ENCODE measurements at places on chromosomes 12 and 14.

DNA sequence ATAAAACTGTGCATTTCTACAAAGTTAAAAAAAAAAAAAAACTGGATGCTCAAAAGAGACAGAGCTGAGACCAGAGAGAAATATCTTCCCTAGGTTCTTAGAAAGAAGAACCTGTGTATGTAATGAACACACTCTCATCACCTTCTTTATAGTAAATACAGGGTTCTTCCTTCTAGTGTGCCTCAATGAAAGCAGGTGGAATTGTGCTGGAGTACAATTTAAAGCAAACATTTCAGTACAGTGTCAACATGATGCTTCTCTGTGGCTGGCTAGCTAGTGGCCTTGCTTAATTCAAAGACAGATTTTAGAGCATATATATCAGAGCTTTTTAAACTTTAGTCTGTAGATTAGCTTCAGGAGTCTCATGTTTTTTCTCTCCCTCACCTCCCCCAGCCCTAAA is 249.8 kb upstream of the ARHGAP5 start:
- H3K27ac ChIP-seq: no peak overlapping the region
- H3K4me1 ChIP-seq: peaks cover 6% of the 10 kb centered on the region
- H3K4me3 ChIP-seq: no peak overlapping the region
- H3K36me3 ChIP-seq: peaks cover 4% of the 10 kb centered on the region
- no peak for DNase-seq

DNA sequence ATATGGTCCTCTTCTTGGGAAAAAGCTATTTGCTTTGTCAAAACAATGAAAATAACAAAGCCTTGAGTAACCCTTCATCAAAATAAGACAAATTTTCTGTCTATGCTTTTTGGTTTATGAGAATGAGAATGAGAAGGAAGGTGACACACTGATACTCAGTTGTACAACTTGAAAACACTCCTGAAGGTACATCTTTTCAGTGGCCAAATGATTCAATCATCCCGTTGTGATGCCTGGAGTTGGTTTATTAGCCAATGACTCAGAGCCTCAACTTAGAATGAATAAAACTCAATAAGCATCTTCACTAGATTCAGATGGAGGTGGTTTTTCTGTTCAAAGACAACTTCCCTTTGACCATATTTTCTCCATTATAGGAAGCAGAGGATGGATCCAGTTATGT is 7.8 kb upstream of the CALM1 start:
- DNase-seq: no peak
- peak overlapping the region; percentile 88 for H3K27ac ChIP-seq
- peaks cover 34% of the 10 kb centered on the region for H3K4me1 ChIP-seq
- no peaks in the 10 kb centered on the region for H3K27me3 ChIP-seq
- H3K36me3 ChIP-seq: no peaks in the 10 kb centered on the region

DNA sequence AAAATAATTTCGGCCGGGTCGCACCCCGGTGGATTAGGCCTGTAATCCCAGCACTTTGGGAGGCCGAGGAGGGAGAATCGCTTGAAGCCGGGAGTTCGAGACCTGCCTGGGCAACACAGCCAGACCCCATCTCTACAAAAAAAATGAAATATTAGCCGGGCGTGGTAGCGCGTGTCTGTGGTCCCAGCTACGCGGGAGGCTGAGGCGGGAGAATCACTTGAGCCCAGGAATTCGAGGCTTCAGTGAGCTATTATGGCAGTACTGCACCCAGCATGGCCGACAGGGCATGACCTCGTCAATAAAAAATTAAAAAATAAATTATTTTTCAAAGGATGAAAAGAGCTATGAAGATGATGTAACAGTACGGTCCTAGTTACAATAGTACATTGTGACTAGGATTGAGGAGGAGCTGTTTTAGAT is 523 bp downstream of the GTF2H3 start:
- H3K27me3 ChIP-seq: no peaks in the 10 kb centered on the region
- peak overlapping the region; percentile 88 for H3K27ac ChIP-seq
- DNase-seq: no peak
- H3K4me1 ChIP-seq: peaks cover 9% of the 10 kb centered on the region
- H3K36me3 ChIP-seq: peaks cover 31% of the 10 kb centered on the region

DNA sequence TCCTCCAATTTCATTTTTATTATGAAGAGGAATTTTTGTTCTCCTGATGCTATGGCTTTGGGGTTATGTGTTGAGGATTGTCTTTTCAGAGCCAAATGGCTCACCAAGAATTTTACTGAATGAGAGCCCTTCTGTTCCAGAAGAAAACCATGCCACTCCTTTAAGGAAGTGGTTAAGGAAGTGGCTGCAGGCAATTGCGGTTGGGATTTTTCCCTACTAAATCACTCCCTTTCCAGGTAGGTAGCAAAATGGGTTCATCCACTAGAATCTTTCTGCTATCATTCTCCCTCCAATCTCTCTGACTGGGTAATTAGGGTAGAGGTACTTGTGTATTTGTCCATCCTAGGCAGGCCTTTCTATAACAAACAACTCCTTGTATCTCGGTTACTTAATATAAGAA is 163.1 kb downstream of the TTC8 start:
- H3K27ac ChIP-seq: no peak overlapping the region
- peaks cover 4% of the 10 kb centered on the region for H3K27me3 ChIP-seq
- H3K4me3 ChIP-seq: no peak overlapping the region

DNA sequence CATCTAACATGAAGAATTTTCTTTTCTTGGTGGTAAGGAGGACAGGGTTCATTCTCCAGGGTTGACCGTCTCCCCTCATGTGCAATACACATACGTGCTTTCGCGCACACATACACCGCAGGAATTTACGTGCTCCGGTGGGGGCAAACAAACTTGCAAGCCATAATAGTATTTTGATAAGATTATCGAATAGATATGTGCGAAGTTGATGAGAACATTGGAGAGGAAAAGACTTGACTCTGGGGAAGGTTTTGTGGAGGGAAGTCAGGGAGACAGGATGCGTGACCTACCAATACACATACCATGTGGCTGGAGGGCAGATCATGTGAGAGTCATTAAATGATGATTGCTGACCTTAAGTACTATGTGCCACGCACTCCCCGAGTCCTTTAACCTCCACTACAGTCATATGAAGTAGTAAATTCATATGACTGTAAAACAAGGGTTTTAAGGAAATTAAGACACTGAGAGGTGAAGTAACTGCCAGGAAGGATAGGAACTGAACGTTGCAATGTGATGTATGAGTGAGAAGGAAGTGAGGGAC is 921 bp downstream of the RAD51B start:
- peak overlapping the region; percentile 98 for H3K4me3 ChIP-seq
- DNase-seq: no peak
- no peaks in the 10 kb centered on the region for H3K36me3 ChIP-seq
- H3K27me3 ChIP-seq: no peaks in the 10 kb centered on the region
- H3K4me1 ChIP-seq: peaks cover 12% of the 10 kb centered on the region

- peaks cover 8% of the 10 kb centered on the region for H3K36me3 ChIP-seq
- H3K4me1 ChIP-seq: no peaks in the 10 kb centered on the region
- no peak for DNase-seq
- no peaks in the 10 kb centered on the region for H3K27me3 ChIP-seq
- H3K4me3 ChIP-seq: no peak overlapping the region
Observed at GRCh38 chr12:47881051-47881450, 23.7 kb downstream of the VDR start.

GRCh38 chr14:32403688-32404087 is 74.6 kb downstream of the AKAP6 start:
- no peak overlapping the region for H3K4me3 ChIP-seq
- no peaks in the 10 kb centered on the region for H3K36me3 ChIP-seq
- no peaks in the 10 kb centered on the region for H3K27me3 ChIP-seq
- no peak overlapping the region for H3K27ac ChIP-seq

DNA sequence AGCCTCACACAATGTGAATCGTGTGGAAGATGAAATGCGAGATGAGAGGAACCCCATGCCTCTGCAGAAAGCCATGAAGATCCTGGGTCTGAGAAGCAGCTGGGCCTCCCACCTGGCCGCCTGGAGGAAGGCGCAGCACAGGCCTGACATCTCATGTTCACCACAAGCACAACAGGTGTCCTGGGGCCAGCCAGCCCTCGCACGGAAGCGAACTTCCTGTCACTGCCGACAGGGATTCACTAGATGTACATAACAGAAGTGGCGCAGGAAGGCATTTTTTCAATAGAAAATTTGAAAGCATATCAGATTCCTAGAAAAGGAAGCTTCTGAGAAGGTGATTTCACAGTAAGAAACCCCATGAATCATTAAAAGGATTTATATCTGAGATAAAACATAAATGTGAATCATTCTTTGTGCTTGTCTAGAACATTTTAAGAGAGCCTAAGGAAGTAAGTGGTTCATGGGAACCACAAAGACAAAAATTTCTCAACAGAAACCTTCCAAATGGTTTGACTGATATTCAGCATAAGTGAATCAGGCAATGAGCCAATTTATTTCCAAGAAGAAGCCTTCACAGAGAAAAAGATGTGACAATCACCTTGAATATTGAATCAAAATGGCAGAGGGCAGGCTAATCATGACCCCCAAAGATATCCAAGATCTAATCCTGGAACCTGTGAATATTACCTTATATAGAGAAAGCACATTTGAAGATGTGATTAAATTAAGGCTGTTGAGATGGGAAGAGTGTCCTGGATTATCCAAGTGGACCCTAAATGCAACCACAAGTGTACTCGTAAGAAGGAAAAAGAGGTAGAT is 311.9 kb downstream of the DUSP6 start:
- H3K27ac ChIP-seq: no peak overlapping the region
- H3K4me1 ChIP-seq: no peaks in the 10 kb centered on the region
- H3K4me3 ChIP-seq: no peak overlapping the region
- H3K27me3 ChIP-seq: no peaks in the 10 kb centered on the region
- DNase-seq: peak; percentile 24

GRCh38 chr12:57534991-57535543 is 11.9 kb downstream of the DCTN2 start:
- no peak overlapping the region for H3K4me3 ChIP-seq
- no peak for DNase-seq
- no peaks in the 10 kb centered on the region for H3K4me1 ChIP-seq
- no peak overlapping the region for H3K27ac ChIP-seq

DNA sequence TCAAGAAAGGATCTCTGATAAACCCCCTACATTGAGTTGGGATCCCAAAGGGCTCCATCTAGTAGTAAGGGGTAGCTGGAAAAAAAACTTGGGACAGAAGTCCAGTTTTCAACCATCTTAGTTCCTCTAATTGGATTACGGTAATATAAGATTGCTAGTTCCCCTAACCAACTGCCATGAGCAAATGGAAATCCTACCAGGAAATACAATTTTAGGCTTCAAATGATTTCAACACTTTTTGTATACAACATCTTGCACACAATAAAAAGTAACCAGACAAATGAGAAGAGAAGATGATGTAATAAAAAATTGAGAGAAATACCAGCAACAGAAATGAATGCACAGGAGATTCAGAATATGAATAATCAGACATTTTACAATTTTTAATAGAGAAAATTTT is 73.0 kb downstream of the TSHR start:
- no peaks in the 10 kb centered on the region for H3K4me1 ChIP-seq
- H3K4me3 ChIP-seq: no peak overlapping the region
- H3K27ac ChIP-seq: no peak overlapping the region
- DNase-seq: no peak
- no peaks in the 10 kb centered on the region for H3K36me3 ChIP-seq
- H3K27me3 ChIP-seq: no peaks in the 10 kb centered on the region

GRCh38 chr12:123092866-123093265 is 58.0 kb downstream of the PITPNM2 start:
- H3K36me3 ChIP-seq: no peaks in the 10 kb centered on the region
- DNase-seq: no peak
- H3K27me3 ChIP-seq: no peaks in the 10 kb centered on the region
- no peak overlapping the region for H3K4me3 ChIP-seq
- H3K27ac ChIP-seq: no peak overlapping the region

GRCh38 chr14:85572845-85573244 is 42.9 kb downstream of the FLRT2 start:
- peak overlapping the region; percentile 72 for H3K27ac ChIP-seq
- no peaks in the 10 kb centered on the region for H3K36me3 ChIP-seq
- no peaks in the 10 kb centered on the region for H3K27me3 ChIP-seq
- H3K4me1 ChIP-seq: peaks cover 15% of the 10 kb centered on the region
- no peak overlapping the region for H3K4me3 ChIP-seq

DNA sequence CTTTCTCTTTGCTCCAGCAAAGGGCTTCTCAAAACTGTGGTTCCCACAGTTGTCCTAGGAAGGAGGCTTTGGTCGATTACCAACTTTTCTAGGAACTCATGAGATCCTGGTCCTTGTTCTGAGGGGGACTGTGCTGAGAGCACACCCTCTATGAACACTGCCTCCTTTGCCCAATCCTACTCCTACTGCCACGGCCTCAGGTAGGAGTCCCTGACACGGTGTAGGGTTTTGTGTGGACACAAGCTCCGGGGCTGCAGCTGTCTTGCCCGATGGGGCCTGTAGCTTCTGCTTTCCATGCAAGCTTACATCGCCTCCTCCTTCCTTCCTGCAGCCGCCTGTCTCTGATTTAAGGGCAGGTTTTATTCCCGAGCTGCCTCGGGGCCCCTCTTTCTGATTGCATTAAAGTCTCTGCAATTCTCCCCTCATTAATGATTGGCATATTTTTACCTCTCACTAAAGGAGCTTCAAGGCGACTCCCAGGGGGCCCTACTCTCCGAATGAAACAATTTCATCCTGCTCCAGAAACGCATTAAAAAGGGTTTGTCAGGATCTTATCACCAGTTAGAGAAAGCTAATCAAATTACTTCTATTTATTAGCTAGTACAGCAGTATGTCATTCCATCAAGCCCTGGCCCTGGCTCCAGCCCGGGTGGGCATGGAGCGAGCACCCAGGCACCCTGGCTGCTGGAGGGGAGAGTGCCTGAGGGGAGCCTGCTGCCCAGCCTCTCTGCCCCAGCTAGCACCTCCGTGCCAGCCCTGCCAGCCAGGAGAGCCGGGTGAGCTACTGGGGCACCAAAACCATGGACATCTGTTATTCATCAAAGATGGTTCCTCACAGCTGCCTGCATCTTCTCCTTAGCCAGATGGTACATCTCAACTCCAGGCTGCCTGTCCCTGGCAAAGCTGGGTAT is 38.0 kb upstream of the ESRRB start:
- H3K27ac ChIP-seq: no peak overlapping the region
- no peaks in the 10 kb centered on the region for H3K27me3 ChIP-seq
- no peak overlapping the region for H3K4me3 ChIP-seq
- DNase-seq: no peak

- H3K27ac ChIP-seq: no peak overlapping the region
- DNase-seq: no peak
- H3K4me1 ChIP-seq: no peaks in the 10 kb centered on the region
- no peaks in the 10 kb centered on the region for H3K36me3 ChIP-seq
- H3K4me3 ChIP-seq: no peak overlapping the region
- no peaks in the 10 kb centered on the region for H3K27me3 ChIP-seq
Observed at GRCh38 chr14:78848234-78848820, 678.2 kb downstream of the NRXN3 start.

- H3K27me3 ChIP-seq: peaks cover 2% of the 10 kb centered on the region
- H3K4me3 ChIP-seq: no peak overlapping the region
- no peak for DNase-seq
- no peak overlapping the region for H3K27ac ChIP-seq
- H3K4me1 ChIP-seq: peaks cover 3% of the 10 kb centered on the region
Observed at GRCh38 chr12:111171345-111171744, 197.6 kb downstream of the PHETA1 start.

DNA sequence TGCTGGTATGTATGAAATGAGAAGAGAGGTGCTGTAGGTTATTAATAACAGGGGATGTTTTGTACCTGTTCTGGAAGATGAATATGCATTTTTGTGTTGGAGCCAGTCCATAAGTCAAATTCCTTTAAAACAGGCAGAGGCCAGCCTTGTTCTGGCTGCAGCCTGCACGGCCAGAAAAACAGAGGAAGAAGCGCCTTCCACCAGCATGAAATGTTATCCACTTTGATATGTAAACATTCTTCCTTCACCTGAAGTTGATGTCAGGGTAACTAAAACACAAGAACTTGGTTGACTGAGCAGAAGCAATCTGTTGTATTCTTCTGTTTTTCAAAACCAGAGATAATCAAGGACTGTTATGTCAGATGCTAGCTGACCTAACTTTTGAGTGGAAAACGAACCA is 237.9 kb upstream of the PLEKHG7 start:
- peaks cover 31% of the 10 kb centered on the region for H3K4me1 ChIP-seq
- DNase-seq: no peak
- no peak overlapping the region for H3K4me3 ChIP-seq
- H3K27ac ChIP-seq: no peak overlapping the region
- H3K36me3 ChIP-seq: no peaks in the 10 kb centered on the region

Measured in psoas muscle (tissue), 8 donors.